ENCODE measurements at places on chromosomes 2 and 18.

- no peak for DNase-seq
Observed at GRCh38 chr2:46992776-46993175, 77.2 kb upstream of the MCFD2 start.

DNA sequence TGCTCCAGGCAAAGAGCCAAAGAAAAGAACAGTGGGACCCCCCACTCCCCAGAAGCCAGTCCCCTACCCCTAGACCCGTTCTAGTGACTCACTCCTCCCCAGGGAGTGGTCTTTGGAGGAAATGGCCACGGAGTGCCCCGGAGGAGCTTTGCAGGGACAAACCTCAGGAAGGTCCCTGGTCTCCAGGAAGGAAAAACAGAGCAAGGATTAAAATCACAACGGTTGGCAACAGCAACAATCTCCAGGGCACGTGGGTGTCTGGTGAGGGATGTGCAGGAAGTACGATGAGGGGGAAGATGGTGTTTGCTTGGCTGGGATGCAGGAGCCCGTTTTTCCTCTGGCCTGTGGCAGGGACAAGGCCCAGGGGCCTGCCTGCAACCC, 135.0 kb downstream of the SMAD2 start:
- DNase-seq, result no peak

DNA sequence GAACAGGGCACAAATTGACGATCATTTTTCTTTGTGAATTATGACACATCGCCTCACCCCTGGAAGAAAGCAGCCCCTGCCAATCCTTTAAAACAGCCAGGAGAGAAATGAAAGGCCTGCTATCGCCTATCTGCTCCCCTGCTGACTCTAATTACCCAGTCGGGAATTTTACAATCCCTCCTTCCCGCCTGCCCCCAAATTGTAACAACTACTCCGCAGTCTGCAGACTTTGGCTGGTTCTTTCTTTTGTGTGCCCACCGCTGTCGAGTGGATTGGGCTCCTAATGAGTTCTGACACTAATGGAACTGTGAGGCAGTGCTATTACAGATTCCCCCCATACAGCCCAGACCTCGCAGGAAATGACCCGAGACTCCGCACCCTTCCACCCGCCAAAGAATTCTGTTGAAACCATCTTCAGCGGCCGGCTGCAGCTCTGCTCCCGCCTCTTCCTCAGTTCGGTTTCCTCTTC, 281.2 kb upstream of the PARD3B start:
- DNase-seq, result no peak

- DNase-seq, result no peak
Observed at GRCh38 chr2:54963476-54963875, 86.8 kb downstream of the RTN4 start.
